ENCODE measurements at places on chromosomes 1 and 21.
A peak's percentile ranks its signal among the peaks of the same experiment; 100 is the strongest.

DNA sequence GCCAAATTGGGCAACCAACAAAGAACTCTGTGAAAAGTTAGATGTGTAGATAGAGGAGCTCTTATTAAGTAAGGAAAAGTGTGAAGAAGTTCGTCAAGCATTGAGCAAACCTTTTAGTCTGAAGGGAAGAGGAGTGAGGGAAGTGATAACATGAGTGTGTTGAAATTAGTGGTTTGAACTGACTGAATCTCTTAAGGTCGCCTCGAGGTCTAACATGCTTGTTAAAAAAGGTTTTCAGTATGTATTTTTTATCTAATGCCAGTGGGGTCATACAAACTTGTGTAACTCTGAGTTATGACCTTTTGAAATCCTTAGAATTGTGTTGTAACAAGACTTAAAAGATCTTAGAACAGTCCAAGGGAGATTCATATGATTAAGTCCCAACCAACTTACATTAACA, 34.1 kb downstream of the SOAT1 start:
- no peak for DNase-seq

DNA sequence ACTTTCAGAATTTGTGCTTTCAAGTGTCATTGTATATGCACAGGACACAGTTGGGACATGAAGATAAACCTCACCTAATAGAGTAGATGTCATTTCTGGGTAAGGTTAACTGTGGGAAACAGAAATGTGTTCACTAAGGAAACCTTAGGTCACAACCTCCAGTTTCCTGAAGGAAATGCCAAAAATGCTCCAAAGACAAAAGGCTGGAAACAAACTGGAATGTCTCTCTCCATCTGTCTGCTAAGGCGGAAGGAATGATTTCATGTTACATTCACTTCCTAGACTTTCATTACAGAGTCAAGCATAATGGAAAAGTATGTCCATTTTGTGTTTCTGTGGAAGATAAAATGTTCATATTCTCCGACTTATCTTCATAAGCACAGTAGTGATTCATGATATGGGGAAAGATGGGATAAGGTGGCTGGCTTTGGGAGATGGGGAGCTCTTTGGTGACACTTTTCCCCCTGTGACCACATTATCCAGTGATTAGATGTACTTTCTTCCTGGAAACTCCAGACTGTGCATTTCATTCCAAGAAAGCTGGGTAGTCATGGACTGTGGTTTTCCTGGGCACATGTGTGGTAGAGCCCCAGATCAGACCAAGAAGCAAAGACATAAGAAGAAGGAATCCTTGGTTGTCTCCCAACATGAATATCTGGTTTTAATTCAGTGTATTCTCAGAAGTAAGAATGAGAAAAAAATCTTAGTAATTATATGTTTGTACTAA, 5.7 kb downstream of the S1PR1 start:
- DNase-seq, result no peak

DNA sequence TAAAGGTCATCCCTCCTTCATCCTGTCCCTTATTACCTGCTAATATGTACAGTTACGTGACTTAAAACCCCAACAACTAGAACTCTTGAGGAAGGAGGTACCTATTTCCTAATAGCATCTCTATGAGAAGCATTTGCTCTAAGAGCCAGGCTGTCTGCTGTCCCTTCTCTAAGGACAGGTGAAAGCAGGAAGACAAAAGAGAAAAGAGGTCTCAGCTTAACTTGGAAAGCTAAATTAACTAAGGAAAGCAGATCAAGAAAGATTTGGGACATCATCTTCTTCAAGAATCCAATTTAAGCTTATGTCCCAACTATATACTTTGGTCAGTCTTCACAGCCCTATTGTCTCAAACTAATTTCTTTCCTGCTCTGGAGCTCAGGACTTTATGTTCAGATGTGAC, 2.9 kb downstream of the EGLN1 start:
- DNase-seq, result no peak

- DNase-seq, result no peak
Measured at GRCh38 chr1:25550683-25551310, 7.4 kb downstream of the LDLRAP1 start.

GRCh38 chr1:153775458-153776327, 486 bp downstream of the SLC27A3 start:
- peak; percentile 70 for DNase-seq

DNA sequence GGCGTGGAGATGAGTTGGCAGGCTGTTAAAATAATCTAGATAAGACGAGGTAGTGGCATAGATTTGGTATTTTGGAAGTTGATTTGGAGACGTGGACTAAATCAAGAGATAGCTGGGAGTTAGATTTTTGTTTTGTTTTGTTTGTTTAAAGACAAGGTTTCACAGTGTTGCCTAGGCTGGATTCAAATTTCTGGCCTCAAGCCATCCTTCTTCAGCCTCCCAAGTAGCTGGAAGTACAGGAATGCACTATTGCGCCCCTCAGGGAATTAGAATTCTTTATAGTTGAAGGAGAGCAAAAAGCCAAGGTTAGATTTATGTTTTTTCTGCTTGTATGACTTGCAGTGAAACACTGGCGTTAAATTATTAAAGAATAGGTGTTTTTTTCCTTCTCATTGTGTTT, 22.3 kb upstream of the SNRPE start:
- DNase-seq, result no peak

Measured in cerebellum (tissue), 4 donors.